ENCODE measurements at places on chromosomes 12 and 14.

- DNase-seq: no peak
These were observed 1.5 kb upstream of the NFKBIA start for GRCh38 chr14:35406090-35406489.

- no peak for DNase-seq
These were observed 207.6 kb downstream of the BCL11B start for GRCh38 chr14:99064262-99064954.

DNA sequence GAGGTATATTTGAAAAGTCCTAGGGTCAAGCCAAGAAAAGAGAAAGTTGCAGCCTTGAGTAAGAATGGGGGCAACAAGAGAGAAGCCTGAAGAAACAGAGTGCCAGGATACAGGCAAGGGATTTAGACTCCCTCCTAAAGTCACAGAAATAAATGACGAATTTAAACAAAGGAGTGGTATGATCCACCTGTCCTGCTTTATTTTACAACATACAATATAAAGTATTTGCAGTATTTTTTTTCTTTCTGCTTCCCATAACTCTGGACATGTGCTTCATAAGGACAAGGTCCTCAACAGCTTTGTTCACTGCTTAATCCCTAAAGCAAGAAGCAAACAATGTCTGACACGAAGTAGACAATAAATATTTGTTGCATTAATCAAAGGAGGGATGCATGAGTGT, 57.4 kb downstream of the IFNG start:
- DNase-seq: no peak

DNA sequence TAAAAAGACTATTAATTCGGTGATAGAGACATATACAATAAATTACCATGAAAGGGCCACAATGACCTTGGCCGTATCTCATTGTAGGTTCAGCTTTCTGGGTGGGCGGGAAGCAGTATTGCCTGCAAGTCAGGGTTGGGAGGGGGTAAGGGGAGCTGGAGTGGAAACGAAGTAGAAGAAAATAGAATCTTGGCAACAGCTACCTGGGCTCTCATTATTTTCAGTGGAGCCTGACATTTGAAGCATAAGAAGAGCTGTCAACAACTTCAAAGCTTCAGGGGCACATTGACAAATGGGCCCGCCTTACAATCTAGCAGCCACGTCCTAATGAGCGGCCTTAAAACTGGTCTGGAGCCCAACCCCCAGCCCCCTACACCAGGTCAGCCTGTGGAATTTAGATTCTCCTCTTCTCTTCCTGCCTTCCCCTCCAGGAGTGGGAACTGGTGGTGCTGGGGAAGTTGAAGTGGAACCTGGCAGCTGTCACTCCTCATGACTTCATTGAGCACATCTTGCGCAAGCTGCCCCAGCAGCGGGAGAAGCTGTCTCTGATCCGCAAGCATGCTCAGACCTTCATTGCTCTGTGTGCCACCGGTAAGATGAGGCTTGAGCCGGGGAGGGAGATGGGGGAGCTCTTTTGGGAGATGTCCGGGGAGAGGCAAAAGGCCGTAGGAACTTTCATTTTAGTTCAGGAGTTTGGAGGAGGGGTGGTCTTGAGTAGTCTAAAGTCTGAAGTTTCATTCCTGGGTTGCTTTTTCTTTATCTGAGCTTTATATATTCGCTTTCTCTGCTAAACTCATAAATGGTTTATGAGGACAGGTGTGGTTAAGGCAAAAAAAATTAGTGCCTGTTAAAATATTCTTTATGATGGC, 5.0 kb downstream of the CCND2 start:
- no peak for DNase-seq

DNA sequence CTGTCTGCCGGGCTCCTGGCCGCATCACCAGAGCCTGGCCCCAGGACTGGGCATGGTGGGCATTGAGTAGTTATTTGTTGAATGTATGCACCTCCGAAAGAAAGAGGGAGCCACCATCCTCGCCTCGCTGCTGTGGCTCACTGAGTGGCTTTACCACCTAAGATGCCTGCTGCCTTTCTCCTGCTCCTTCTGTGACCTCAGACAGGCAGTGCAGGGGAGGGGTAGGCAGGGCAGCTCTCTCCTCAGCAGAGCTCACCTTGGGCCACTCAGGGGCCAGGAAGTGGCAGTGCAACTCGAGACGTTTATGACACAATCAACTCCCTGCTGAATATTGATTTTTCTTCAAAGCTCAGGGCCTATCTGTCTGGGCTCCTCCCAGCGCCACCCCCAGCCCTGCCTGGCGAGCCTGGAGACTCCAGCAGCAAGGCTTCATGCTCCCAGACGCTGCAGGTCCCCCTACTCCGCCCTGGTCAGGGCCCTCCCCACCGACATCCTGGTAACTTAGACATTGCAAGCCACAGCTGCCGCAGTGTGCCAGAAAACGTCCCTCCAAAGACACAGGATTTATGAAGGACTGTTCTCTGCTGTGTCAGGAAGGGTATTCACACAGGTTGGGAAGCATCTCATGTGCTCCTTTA, 84.3 kb upstream of the DIO3 start:
- peak; percentile 62 for DNase-seq

DNA sequence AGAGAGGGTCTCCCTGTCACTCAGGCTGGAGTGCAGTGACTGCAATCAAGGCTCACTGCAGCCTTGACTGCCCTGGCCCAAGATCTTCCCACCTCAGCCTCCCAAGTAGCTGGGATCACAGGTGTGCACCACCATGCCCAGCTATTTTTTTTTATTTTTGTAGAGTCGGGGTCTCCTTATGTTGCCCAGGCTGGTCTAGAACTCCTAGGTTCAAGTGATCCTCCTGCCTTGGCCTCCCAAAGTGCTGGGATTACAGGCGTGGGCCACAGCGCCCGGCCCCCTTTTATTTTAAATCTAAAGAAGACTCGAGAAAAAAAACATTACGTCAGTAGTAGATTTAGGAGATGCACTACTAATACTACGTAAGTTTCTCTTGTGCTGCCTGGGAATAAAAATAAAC, 14.3 kb downstream of the FOS start:
- DNase-seq: no peak

GRCh38 chr12:66127650-66128049, 2.9 kb downstream of the LLPH start:
- no peak for DNase-seq

Measured in NCI-H2227 treated with DMSO at 0.1 percent for 48 hours (cell line).